ENCODE measurements at places on chromosomes 4 and X.

GRCh38 chrX:48083212-48083611, 11.8 kb upstream of the ZNF630 start:
- peak; percentile 43 for DNase-seq

- no peak for DNase-seq
These were observed 9.3 kb upstream of the SEC24B start for GRCh38 chr4:109424093-109424841.

- no peak for DNase-seq
These were observed 602.1 kb downstream of the RAB28 start for GRCh38 chr4:12881945-12882584.

GRCh38 chr4:41880840-41881831, 54.1 kb upstream of the TMEM33 start:
- no peak for DNase-seq

DNA sequence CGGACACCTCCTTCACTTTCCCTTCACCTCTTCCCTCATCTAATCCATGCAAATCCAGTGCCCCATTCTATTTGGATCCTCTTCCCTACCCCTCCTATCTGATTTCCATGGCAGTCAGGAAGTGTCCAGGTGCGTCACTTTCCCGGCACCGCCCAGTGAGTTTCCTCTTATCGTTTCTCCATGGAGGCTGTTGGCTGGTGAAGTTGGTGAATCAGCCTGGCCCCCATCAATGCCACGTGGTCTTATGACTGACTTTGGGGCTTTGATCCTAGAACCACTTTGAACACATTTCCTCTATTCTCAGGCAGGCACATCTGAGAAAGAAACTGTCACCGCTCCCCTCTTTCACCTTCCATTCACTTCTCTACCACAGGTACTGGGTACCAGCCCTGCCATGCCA, 137.8 kb downstream of the CEP135 start:
- no peak for DNase-seq

DNA sequence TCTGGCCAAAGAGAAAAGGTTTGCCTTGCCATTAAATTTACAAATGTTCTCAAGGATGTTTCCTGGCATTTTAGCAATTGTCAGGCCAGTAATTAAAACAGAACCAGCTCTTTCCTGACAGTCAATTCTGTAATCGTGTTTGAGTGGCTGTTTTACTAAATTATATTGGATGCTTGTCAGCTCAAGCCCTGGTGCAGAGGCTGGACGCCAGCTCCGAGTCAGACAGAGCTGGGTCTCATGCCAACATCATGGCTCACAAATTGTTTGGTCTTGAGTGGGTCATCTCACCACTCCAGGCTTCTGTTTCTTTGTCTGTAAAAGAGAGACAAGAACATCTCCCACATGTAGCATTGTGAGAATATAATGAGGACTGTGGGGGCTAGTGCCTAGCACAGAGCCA, 190.3 kb upstream of the PSAPL1 start:
- DNase-seq = no peak

DNA sequence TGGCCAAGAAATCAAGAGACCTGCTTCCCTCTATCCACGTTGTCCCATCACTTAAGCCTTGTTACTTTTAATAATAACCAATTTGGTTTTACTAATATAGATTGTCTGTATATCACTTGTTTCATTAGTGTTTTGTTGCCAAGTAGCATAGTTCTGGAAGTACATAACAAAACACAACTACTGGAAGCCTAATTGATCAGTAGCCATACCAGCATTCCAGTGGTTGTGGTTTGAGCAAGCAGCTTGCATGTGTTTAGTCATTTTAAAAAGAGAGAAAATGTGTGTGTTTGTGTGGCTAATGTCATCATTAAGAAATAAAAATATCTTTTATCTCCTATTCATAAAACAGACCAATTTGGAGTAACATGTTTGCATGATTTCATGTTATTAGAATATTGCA, 70.8 kb downstream of the PTPN13 start:
- DNase-seq = no peak

DNA sequence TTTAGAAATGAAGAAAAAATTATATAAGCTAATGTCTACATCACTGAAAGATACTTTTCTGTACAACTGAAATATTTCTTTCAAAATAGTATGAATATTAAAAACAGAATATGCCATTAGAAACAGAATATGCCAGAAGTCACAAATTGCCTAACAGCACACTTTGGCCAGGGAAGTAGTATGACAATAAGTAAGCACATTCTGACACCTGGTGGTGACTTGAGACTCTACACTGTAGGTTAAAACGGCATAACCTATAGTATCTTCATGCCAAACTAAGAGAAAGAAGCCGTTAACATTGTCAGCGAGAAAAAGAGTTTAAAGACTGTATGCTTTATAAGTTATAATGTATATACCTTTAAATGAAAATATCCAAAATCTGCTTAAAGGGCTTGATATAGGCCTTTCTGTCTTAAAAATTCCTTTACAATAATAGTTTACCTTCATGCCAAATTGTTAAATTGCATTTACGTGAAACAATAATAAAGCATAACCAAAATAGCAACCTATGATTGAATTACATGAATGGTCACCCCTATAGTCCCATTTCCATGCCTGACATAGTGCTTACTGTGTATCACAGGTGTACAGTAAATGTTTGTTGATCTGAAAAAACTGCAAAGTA, 32.8 kb downstream of the FAM13A start:
- DNase-seq = no peak

DNA sequence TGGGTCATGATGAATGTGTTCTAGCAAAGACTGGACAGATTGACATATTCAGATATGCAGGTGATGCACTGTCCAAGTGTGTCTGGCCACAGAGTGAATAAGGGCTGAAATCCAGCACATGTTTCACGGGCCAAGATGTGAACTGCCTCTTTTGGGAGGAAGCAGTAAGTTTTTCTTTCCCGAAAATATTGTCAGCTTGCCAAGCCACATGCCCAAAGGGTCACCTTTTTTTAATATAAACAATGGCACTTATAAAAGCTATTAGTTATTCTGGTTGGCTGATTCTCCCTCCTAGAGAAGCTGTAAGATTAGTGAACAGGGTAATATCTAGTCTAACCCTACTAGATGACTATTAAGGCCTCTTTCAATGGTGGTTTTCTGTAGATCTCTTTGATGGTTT, 1.5 kb upstream of the EDNRA start:
- DNase-seq = no peak

DNA sequence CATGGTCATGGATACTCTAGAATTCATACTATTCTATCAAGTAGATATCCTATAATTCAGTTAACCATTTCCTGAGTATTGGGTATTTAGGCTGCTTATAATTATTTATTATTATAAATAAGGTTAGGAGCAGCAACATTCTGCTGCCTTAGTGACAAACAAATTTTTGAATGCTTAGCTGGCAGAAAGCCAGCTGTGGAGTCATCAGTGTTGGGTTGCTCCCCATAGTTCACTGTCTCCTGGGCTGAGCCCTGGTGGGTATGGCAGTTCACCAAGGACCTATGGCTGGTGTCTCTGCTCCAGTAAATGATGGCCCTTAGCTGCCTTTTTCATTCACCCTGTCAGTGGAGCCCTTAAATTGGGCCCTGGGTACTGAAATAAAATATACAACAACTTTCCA, 61.8 kb downstream of the SMARCA5 start:
- no peak for DNase-seq

DNA sequence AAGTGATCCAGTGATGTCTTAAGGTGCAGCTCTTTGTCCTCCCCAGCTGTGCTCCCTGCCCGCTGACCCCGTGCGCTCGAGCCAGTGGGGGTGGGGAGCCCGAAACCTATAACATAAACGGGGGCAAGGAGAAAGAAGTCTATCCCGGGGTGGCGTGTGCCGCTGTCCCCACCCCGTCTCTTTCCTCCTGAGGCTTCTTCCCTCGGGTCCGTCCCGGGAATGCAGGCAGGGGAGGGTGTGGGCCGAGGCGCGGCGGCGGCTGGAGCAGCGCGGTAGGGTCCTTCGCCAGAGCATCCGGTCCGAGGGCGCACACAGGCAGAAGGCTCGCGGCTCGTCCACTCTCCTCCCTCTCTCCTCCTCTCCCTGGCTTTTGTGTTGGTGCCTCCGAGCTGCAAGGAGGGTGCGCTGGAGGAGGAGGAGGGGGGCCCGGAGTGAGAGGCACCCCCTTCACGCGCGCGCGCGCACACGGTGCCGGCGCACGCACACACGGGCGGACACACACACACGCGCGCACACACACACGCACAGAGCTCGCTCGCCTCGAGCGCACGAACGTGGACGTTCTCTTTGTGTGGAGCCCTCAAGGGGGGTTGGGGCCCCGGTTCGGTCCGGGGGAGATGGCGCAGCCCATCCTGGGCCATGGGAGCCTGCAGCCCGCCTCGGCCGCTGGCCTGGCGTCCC, at the start of gene RAB33A:
TSS of gene RAB33A (plus strand) at position 517 of the 681 bp plus-strand sequence. CDS start at position 618, 101 bp downstream.
- DNase-seq = no peak

GRCh38 chr4:163121689-163122088, 45.0 kb downstream of the NAF1 start:
- no peak for DNase-seq

DNA sequence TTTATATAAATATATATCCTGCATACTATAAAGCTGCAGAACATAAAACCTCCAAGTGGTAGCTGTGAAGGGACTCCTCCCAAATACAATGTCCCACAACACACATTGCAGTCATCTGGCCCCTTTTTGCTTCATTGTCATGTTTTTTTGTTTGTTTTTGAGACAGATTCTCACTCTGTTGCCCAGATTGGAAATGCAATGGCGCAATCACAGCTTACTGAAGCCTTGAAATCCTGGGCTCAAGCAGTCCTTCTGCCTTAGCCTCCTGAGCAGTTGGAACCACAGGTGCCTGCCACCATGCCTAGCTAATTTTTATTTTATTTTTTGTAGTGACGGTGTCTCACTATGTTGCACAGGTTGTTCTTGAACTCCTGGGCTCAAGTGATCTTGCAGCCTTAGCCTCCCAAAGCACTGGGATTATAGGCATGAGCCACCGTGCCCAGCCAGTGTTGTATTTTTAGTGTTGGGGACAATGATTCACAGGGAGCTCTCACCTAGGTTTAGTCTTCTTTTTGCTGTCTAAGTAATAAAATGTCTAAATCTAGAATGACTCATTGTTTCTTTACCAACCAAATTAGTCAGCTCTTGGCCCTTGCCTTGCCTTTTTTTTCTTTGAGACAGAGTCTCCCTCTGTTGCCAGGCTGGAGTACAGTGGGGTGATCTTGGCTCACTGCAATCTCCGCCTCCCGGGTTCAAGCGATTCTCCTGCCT, 24.0 kb upstream of the XIAP start:
- no peak for DNase-seq

GRCh38 chrX:15435836-15436619, 51.8 kb upstream of the VEGFD start:
- no peak for DNase-seq

DNA sequence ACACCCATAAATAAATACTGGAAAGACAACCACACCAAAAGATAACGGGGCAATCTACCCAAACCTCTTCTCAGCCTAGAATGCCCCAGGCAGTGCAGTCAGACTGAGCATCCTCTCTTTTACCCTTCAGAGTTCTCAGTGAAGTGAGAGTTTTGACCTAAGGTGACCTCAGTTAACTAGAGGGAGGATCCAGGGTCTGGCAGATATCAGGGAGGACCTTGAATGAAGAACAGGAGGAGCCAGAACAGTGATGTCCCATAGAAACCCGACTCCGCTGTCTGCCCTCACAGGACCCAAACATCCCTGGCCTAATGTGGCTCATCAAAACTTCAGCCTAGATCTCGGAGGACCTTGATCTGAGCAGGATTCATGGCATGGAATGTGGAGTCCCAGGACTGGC, at the start of gene MAGEB3:
TSS of gene MAGEB3 (plus strand) at position 263 of the 400 bp plus-strand sequence. CDS start 5,268 bp downstream, outside the sequence.
- DNase-seq = no peak

- DNase-seq = no peak
These were observed 337.6 kb downstream of the PCDH18 start for GRCh38 chr4:137194670-137195069.

DNA sequence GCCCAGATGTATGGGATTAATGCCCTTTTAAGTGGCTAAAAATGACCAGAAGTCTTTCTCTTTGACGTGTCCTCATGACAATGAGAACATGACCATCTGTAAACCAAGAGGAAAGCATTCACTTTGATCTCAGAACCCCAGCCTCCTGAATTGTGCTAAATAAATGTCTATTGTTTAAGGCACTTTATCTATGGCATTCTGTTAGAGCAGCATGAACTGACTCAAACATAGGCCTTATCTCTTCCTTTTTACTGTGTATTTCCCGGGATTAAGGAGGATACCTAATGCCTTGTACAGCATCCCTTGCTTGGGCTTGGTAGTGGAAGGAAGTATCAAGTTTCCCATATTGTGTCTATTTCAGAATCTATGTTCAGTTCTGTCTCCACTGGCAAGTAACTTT, 47.2 kb upstream of the HS3ST1 start:
- no peak for DNase-seq

DNA sequence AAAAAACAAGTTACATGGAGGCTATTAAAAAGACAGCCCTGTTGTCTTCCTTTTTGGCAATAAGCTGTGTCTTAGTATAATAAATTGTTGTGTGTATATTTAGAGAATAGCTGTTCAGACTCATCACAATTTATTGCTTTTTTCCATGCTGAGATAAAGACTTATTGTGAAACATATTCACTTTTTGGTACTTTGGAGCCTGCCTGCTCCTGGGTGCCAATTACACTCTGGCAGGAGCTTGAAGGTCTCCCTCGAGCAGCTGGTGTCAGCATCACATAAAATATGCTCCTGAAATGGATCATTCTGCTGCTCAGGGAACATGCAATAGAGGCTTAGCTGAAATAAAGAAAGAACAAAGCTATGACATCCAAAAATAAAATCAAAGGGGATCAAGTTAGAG, 211.6 kb upstream of the DKK2 start:
- no peak for DNase-seq

DNA sequence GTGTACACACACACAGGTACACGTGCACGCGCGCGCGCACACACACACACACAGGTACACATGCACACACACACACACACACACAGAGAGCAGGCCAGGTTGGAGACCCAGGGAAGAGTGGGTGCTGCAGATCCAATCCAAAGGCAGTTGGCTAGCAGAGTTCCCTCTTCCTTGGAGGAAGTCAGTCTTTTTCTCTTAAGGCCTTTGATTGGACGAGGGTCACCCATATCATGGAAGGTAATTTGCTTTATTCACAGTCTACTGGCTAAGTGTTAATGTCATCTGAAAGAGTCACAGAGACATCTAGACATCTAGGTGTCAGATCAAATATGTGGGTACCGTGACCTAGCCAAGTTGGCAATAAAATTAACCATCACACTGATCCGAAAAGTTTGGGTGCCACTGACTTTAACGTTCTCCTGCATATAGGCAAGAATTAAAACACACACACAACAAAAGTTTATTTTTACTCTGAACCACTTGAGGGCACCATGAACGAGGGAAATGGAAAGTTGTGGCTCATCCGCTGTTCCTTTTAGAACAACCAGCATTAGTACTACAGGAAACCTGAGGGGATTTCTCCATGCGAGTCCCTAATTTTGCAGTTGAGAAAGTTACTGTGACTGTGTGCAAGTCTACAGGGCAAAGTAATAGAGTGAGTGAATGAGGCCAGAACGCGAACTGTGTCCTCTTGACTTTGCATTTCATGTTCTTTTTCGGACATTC, 66.0 kb upstream of the STOX2 start:
- no peak for DNase-seq

DNA sequence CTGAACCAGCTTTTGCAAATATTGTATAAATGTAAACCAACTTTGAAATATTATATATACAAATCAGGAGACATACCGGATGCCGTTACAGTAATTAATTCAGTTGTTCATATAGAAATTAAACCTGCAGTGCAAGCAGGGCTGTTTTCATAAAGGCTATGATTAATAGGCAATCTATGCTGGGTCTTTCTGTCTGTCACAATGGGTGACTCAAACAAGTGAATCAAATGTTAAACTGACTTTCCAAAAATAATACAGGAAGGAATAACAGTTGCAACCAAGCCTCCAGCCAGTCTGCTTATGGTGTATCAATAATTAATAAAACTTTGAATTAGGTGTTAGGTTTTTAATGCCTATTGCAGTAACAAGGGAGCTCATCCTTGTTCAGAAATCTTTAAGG, 43.9 kb downstream of the GABRB1 start:
- no peak for DNase-seq
